Aortic smooth muscle cell (primary cell): ENCODE measurements at places on chromosomes 12 and 14. TPM values are rescaled to one million over a fixed set of nuclear protein-coding genes. Genes with fewer than 3 reads are reported as not detected.

The PGF gene
- 15.2 and 33.0 TPM in 2 replicates for total RNA-seq

The APOF gene
- total RNA-seq = not detected in 2 replicates

The BIN2 gene
- total RNA-seq = not detected in 2 replicates

The PLA2G1B gene
- 0.25 TPM in 1 of 2 replicates, not detected in the other for total RNA-seq

The SRRM4 gene
- not detected in 2 replicates for total RNA-seq
